ENCODE measurements at places on chromosomes 2 and 18.

DNA sequence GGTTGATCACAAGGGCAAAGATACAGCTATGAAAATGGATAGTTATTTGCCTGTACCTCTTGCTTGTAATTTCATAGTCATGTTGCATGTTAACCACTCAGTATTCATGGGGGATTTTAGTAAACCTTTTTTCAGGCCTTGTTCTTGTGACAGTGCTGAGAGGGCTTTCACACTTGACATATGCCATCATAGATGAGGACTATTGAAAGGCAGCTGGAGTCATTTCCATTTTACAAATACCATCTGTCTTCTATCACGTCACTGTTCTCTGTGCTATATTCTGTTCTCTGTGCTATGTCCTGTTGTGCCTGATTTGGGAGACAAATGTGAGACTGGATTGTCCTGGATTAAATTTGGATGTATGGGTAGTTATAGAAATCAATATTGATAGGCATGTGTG is 131.7 kb downstream of the LYPD6B start:
- DNase-seq, result no peak

DNA sequence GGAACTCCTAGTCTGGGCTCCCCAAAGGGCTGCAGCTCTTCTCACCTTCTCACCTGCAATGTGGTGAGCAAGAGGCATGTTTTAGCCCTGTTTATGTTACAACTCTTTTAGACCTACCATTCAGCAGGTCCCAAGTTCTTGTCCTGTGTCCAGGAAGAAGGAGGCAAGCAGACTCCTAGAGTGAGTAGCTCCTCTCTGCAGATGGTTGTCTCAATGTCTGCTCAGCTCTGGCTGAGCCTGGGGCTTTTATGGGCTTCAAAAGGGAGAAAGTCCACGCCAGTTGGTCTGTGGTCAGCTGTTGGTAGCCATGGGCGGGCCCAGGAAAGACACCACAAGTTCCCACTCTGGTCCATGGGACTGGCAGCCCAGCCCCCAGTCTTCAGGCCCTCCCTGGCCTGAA is 148.1 kb upstream of the HS6ST1 start:
- DNase-seq, result no peak

DNA sequence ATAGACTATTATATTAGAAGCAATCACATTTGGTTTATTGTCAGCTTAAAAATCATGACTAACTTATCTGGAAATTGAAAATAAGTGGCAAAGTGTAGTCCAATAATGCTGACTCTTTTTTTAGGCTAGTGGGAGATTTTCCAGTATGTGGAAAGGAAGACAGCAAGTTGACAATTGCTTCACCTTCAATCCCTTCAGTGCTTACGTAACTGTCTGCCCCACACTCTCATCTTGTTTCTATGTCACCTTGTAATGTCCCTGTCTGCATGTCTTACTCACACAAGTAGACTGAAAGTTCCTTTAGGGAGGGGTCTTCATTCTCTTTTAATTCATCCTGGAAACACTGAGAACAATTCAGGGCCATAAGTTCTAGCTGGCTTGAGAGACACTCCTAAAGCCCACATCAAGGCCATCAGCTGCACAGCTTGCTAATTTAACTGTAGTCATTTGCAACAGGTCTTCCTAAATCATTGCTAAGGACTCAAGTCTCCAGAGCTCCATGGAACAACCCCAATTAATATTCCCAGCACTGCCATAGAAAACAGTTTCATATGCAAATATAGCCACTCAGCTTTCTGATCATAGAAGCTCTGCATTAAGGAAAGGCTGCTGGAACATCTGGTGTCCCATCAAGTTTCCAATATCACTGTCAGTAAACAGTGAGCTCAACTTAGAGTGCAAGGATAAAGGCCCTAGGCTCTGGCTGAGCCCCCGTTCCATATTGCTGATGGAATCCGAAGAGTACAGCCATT is 230.5 kb downstream of the ETAA1 start:
- DNase-seq, result no peak

DNA sequence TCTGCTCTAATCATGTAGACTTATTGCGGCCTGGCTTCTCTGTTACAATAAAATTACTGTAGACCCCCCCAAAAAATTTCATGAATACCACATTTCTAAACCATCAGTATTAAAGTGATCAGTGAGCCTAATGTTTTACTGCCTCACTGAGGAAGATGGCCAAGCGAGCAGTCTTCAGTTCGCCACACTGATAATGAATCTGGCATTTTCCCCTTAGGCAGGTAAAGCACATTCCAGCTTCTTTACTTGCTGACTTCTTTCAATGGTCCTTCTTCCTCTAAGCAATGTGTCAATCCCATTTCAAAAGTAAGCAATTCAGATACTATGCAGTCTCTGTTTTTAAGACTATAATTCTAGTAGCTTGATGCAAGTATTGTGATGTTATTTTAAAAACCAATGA is 137.6 kb downstream of the LAMA1 start:
- no peak for DNase-seq

DNA sequence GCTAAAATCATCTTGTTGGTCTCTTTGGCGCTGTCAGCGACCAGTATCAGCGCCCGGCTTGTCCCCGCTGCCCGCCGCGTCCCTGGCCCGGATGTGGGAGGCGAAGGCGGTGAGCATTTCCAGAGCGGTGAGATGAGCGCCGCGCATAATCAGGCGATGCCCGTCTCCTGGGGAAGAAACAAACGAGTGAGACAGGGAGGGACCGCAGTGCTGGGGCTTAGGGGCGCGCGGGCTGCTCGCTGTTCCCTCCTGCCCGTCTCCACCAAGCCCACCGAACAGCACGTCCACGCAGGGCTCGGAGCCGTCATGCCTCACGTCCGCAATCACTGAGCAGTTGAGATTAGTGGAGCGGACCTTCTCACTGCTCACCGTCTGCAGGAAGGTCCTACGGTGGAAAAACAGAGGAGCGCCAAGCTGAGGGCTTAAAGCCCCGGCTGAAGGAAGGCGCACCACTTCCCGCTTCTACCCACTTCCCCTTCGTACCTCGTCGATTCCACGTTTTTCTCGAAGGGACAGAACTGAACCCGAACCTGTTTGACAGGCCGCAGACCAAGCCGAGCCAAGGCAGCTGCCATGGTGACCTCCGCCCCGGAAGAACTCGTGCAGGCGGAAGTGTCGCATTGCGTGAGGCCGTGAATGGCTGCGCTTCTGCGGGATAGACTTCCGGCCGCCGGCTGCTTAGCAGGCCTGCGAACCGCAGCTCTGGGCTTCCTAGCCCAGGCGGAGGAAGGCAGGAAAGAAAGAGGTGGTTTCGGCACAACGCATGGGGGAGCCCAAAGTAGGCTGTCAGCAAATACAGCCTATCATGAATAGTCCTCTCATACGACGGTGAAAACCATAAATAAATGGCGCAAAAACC is at the start of gene MRPL53:
MRPL53 (minus strand) TSS at position 595 of the 859 bp plus-strand sequence; CDS start at position 575, 20 bp downstream.
- peak; percentile 97 for DNase-seq

- no peak for DNase-seq
Observed at GRCh38 chr2:58051445-58051844, 4.8 kb downstream of the VRK2 start.

- peak; percentile 5 for DNase-seq
Observed at GRCh38 chr2:216951171-216951570, 91.3 kb upstream of the TNP1 start.

GRCh38 chr2:220935789-220936321 is 636.2 kb downstream of the EPHA4 start:
- no peak for DNase-seq

DNA sequence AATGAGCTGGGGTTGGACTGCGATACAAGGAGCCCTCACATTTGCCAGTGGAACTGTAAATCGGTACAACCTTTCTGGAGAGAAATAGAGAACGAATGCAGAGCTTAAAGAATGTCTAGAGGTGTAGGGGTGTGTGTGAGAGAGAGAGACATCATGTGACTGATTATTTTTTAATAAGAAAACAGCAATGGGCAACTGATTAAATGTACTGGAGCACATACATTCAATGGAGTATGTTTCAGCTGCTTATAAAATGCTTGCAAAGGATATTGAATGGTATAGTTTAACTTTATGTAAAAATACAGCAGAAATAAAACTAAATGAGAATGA is 391 bp upstream of the TMEM17 start:
- no peak for DNase-seq

DNA sequence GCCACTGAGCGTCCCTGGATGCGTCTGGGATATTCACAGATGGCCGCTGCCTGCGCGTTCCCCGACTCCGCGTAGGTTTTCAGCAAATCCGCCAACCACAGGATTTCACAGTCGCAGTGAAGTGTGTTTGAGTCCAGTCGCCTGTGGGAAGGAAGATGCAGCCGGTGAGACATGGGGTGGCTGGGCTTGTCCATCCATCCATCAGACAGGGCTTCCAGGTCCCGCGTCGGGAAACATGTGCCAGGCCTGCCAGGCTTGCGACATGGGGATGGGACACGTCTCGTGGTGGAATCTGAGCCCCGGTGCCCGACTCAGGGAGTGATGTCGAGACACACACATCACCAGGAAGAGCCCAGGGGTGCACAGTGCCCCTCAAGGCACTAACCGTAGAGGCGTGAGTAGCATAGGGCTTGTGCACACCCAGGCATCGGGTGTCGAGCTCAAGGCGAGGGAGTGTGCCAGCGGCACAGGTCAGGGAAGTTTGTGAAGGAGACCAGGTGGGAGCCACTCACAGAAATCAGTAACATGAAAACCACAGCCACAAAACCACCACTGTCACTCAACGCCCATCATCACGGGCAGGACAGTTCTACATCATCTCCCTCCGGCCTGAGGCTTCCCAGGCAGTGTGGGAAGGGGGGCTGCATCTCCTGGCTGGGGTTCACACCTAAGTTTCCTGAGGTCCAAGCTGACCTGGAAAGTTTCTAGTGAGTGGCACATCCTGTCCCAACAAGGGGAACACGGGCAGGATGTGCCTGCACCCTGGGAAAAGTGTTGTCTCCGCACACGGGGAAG is 63.9 kb downstream of the PXDN start:
- no peak for DNase-seq

- DNase-seq, result peak; percentile 24
Observed at GRCh38 chr2:177551989-177552421, 159.4 kb downstream of the AGPS start.

DNA sequence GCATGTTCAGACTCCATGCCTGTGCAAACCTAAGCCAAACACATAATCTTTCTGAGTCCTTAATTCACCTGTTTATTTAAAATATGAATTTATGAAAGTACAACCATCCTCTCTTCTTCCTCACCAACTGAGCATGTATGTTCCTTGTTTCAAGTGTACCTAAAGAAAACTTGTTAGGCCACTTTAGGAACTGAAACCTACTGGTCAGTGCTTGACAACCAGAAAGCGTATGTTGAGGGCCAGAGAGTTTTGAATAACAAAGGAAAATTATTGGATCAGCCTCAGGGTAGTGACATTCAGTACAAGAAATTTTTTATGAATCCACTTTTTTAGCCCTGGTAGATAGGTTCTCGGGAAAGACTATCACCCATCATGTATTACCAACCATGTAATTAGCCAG is 847.6 kb upstream of the CELF4 start:
- no peak for DNase-seq

- no peak for DNase-seq
Observed at GRCh38 chr18:28801876-28802275, 624.9 kb upstream of the CDH2 start.

DNA sequence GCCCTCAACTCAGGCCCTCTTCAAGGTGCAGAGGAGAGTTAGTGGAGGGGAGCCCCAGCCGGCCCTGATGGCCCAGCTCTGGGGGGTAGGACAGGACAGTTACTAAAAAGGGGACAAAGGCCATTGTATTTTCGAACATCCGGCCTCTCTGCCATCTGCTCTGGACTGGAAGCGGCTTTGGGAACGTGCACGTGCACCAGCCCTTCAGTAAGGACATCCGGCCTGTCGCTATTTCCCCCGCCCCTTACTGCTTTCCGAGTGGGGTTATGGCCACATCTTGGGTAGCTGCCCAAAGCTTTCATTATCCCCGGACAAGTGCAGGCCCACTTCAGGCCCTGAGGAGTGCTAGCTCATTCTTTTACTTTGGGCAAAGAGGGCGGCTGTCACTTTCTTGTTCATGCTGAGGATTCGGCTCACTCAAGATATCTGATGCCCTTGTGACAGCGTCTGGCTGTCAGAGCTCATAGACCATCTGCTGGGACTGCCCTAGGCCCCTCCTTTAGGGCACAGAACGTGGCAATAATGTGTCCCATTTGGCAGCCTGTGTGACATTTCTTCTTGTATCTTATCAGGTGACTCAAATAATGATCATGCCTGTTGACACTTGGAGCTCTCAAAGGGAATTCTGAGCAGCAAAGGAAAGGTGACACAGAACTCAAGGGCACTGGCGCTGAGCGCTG is 17.5 kb downstream of the SLC4A3 start:
- DNase-seq, result peak; percentile 61

GRCh38 chr2:147589127-147589526 is 255.7 kb upstream of the ACVR2A start:
- DNase-seq, result no peak

DNA sequence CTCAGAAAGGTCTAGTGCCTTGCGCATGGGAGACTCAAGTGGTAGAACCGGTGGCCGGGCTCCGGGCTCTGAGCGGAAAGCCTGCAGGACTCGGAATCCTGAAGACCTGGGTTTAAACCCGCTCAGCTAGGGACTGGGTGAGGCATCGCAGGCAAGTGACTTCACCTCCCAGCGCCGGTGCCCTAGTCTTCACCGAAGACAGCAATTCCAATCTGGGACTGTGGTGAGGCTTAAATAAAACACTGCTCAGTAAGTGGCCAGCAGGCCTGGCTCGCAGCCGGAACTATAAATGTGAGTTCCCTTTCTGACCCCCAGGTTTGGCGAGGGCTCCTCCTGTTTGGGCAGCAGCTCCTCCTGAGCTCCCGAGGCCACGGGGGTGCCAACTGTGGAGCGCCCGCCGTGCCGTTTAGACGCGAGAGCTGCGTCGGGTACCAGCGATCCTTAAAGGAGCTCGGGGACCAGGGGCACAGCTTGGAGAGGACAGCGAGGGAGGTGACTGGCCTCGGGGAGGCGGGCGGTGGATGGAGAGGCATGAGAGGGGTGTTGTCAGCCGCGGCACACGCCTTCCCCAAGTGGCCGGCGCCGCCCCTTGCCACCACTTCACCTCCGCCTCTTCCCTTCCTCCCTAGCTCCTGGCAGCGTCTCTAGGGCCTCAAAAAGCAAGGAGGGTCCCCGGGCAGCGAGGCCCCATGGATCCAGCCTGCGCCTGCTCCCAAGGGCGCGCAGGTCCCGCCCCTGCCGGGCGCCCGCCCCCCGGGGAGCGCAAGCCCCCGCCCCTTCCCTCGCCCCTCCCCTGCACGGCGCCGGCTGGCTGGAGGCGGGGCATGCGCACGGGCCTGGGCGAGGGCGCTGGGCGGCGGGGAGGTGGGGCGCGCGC is 757 bp upstream of the MTCL1 start:
- peak; percentile 97 for DNase-seq

DNA sequence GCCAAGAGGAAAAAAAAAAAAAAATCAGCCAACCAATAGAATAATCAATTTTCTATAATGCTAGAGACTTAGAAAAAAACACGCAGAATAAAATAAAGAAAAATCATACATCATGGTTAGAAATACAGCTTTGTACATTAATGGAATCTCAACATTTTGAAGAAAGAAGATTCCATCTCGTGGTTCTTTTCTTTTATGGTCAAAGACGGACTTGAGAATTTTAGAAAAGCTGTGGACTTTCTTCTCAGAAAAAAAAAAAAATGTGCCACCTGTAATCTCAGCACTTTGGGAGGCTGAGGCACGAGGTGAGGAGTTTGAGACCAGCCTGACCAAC is 41.8 kb upstream of the ATIC start:
- DNase-seq, result no peak

GRCh38 chr2:152646264-152646663 is 71.0 kb downstream of the PRPF40A start:
- DNase-seq, result no peak

Measured in astrocyte of the hippocampus (primary cell).